Thoracic aorta (tissue), 2 donors: ENCODE measurements at places on chromosomes 1 and 21. TPM values are rescaled to one million over a fixed set of nuclear protein-coding genes. Genes with fewer than 3 reads are reported as not detected.

DNA sequence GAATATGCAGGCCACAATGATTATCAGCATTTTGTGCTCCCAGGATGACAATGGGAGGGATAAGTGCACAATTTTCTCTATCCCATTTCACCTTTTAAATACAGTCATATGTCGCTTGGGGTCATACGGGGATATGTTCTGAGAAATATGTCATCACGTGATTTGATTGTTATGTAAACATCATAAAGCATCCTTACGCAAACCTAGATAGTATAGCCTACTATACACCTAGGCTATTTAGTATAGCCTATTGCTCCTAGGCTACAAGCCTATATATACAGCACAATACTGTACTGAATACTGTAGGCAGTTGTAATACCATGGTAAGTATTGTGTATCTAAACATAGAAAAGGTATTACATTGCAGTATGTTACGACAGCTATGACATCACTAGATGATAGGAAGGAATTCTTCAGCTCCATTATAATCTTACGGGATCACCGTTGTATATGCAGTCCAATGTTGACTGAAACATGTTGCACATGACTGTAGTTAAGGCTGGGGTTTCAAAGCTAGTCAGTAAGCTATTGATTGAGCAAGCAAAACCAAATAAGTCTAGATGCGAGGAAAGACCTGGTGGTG, 18.9 kb downstream of the RUSC1 start:
- H3K4me3 ChIP-seq: no peak overlapping the region
- H3K27ac ChIP-seq: no peak overlapping the region
- no peak for DNase-seq
- peaks cover 69% of the 10 kb centered on the region for H3K36me3 ChIP-seq
- no peaks in the 10 kb centered on the region for H3K4me1 ChIP-seq
- H3K27me3 ChIP-seq: no peaks in the 10 kb centered on the region

GRCh38 chr1:42035205-42035829, 116.6 kb upstream of the HIVEP3 start:
- H3K27ac ChIP-seq: peak overlapping the region; percentile 53
- H3K27me3 ChIP-seq: no peaks in the 10 kb centered on the region
- H3K36me3 ChIP-seq: no peaks in the 10 kb centered on the region
- no peak for DNase-seq
- peaks cover 7% of the 10 kb centered on the region for H3K4me1 ChIP-seq

- peaks cover 13% of the 10 kb centered on the region for H3K4me1 ChIP-seq
- H3K27me3 ChIP-seq: no peaks in the 10 kb centered on the region
- no peak for DNase-seq
- H3K4me3 ChIP-seq: no peak overlapping the region
- no peak overlapping the region for H3K27ac ChIP-seq
These were observed 628.0 kb downstream of the SMYD3 start for GRCh38 chr1:245879091-245879490.

SELENBP1 gene
- 67.6 TPM for total RNA-seq

HPCA gene
- total RNA-seq: not detected

CRNN gene
- total RNA-seq: not detected

CCDC30 gene
- total RNA-seq: 4.9 TPM

KCNH1 gene
- 0.21 TPM for total RNA-seq

KRTAP7-1 gene
- total RNA-seq: not detected

BACH1 gene
- 47.0 TPM for total RNA-seq

UTS2 gene
- not detected for total RNA-seq
